ENCODE measurements at places on chromosomes 2 and 18. TPM values are rescaled to one million over a fixed set of nuclear protein-coding genes. Genes with fewer than 3 reads are reported as not detected.

DNA sequence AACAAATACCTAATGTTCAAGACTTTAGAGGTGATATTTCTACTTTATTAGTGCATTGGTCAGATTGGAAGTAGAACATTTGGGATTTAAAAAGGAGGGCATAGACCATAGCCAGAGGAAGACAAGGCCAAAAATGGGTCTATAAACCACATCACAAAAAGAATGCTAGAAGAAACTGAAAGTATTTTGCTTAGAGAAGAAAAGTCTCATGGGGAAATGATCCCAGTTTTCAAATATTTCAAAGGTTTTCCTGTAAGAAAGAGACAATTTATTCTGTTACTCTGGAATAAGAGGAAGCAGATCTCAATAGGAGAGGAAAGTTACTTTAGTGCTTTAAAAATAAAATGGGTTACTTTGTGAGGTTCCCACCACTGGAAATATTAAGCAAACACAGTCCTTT is 341.4 kb downstream of the TNS1 start:
- no peak for DNase-seq

DNA sequence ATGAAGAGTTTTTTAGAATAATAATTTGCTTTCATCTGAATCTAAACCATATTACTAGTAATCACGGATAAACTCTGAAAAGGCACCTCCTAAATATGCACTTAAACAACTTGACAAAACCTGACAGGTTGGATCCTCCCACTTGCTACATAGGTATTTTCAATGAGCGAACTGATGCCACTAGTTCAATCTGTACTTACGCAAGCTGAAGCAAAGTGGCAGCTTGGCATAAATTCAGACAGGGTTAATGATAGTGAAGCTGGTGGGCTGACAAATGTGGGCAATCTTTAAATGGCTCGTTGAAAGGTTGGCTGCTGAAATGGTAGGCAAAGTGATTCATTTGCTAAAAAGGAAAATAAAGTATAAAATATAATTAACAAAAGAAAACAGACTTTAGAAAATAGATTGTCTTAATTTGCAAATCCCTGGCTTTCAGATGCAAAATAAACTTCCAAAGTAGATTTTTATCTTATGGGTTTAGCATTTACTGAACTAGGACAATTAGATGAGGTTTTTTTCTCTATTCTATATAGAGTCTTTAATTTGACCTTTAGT is 1713.5 kb upstream of the SLC39A10 start:
- no peak for DNase-seq

DNA sequence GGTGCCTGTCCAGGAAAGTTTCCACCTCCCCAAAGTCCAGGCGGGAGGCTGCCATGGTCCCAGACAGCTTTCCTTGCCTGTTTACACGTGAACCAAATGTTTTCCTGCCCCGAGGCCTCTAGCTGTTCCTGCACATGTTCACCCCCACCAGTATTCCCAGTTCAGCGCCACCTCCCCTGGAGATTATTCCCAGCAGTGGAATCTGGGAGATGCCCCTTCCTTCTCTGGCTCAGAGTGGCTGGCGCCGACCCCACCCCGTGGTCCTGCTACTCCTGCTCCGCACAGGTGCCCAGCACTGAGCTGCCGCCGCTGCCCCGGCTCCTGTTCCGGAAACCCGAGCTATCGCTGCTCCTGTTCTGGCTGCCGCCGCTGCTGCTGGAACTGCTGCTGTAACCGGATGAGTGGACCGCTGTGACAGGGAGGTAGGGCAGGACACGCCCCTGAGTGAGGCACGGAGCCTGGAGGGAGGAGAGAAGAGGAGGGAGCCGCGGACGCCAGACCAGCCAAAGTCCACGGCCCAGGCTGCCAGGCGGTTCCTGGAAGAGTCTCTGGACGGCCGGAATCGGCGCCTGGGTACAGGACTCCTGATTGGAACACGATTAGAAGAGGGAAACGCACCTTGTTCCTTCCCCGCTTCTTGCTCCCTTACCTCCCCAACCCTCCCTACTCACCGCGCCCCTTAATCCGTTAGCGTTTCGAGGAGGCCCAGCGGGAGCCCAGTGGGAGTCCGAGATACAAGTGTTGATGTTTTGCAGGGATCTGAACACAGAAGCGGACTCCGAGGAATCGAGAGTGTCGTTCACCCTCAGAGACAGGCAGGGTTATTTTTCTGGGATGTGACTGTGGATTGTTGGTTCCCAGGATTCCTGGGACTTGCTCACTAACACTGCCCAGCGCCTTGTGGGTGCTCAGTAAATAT is at the start of gene PDE11A:
TSS of gene PDE11A (minus strand) at position 395 of the 919 bp plus-strand sequence. CDS start at position 55, 340 bp downstream.
- peak; percentile 32 for DNase-seq

DNA sequence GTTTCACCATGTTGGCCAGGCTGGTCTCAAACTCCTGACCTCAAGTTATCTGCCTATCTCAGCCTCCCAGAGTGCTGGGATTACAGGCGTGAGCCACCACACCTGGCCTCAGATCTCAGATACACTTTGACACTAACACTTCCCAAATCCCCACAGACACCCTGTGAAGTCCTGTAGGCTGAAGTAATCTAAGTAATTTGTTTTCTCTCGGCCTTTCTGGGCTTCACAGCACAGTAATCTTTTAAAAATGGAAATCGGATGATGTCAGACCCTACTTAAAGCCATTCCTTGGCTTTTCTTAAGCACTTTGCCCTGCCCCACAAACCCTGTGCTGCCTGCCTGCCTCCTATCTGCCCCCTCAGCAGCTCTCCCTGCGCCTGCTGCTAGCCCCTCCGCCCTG is 16.2 kb downstream of the ATIC start:
- no peak for DNase-seq

DNA sequence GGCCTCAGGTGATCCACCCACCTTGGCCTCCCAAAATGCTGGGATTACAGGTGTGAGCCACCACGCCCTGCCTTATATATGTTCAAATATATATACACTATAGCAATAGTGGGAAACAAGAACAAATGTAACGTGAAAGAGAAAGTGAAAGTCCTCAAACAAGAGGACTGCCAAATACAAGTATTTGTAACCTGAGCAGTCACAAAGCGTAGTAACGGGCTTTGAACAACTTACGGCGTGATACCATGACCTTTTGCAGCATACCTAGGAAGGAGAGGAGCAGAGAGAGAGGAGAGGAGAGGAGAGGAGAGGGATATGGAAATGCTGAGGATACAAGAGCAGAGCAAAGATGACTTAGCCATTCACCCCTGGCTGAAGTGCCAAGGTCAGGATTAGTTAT is 113.8 kb upstream of the RGPD4 start:
- no peak for DNase-seq

GRCh38 chr2:32825291-32825712 is 121.5 kb upstream of the LTBP1 start:
- DNase-seq = no peak

DNA sequence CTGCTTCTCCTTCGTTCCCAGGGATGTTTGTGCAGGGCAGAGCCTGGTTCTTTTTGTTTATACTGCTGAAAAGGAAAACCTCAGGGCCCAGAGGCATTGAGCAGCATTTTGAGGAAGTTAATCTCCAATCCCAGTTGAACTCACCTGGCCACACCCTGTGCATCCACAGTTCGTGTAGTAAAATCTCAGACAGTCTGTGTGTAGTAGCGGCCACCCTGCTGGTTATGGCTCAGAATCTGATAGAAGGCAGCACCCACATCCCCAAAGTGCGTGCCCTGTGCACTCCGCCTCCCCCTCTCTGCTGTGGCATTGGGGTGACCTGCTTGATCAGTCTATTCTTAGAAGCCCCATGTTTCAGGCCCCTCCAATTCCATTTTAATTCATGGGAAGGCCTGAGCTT is 10.9 kb downstream of the TRIB2 start:
- no peak for DNase-seq

GRCh38 chr2:30359644-30360167 is 87.3 kb upstream of the LCLAT1 start:
- DNase-seq = peak; percentile 1

DNA sequence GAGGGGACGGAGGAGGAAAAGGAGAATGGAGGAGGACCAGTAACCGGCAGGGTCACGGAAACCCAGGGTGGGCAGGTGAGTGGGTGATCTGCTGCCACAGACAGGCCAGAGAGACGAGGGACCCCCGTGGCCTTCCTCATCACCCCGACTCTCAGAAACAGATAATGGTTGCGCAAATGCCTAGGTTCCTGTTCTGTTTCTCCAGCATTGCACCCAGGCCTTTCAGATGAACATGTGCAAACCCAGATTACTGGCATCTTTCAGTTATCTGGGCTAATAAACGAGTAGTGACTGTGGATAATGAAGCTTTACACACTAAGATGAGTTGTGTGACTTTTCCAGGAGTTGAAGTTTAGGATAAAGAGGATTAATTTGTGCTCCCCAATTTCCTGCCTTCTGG is 46.5 kb downstream of the TET3 start:
- DNase-seq = no peak

- DNase-seq = no peak
Measured at GRCh38 chr2:190860985-190861680, 19.5 kb upstream of the GLS start.

DNA sequence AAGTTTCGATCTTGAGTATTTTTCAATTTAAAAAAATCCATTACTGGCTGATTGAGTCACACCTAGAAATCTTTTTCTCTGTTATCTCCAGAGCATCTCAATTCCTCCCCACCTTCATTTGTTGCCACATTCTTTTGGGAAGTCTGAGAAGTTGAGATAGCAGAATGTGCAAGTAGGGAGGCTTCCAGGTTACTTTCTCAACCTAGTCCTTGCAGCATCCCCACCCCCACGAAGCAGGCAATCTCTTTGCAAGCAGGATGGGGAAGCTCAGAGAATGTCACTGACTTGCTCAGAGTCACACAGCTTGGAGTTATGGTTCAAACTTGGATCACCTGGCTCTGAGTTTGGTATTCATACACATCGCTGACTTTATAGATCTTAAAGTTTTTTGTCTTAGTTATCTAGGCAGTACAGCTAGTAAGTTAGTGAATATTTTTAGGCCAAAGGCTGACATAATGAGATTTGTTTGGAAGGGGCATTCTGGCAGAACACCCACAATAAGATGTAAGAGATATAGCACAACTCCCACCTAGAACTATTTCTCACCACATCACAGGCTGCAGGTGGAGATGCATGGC is 25.9 kb upstream of the LCLAT1 start:
- DNase-seq = no peak

The FRZB gene
- 19.8 TPM for total RNA-seq

The EFHD1 gene
- 1.1 TPM for total RNA-seq

The TRPM8 gene
- 0.47 TPM for total RNA-seq

The ANKRD30B gene
- 0.16 TPM for total RNA-seq

DNA sequence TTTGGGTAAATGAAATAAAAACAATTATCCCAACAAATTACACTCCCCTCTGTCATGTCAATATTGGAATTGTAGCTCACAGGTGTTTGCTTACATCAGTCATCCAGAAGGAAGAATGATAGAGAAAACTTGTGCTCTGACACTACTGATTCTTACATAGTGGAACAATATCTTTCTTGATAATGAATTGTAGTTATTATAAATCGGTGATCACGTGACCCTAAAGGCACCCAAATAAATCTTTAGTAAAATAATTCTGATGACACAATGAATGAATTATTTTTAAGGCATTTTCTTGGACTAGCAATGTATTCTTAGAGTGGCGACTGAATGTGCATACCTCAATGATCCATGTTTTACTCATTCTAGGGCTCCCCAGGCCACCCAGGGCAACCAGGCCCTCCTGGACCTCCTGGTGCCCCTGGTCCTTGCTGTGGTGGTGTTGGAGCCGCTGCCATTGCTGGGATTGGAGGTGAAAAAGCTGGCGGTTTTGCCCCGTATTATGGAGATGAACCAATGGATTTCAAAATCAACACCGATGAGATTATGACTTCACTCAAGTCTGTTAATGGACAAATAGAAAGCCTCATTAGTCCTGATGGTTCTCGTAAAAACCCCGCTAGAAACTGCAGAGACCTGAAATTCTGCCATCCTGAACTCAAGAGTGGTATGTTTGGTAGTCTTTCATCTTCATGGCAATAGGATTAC is 34.5 kb downstream of the COL3A1 start:
- DNase-seq = no peak

The GCKR gene
- 0.16 TPM for total RNA-seq

The THSD7B gene
- total RNA-seq = 20.0 TPM

GRCh38 chr2:89780318-89780717 is 1088.8 kb downstream of the RPIA start:
- no peak for DNase-seq

DNA sequence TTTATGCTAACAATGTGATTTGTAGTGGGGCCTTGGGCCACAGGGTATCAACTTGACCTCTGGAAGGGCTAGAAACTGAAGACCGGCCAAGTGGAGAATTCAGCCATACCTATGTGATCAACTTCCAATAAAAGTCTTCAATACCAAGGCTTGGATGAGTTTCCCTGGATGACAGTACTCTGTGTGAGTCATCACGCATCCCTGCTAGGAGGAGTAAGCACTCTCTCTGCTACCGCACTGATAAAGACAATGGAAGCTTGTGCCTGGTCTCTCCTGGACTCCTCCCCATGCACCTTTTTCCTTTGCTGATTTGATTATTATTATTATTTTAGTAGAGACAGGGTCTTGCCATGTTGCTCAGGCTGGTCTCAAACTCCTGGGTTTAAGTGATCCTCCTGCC is 58.1 kb downstream of the SKA1 start:
- DNase-seq = no peak

DNA sequence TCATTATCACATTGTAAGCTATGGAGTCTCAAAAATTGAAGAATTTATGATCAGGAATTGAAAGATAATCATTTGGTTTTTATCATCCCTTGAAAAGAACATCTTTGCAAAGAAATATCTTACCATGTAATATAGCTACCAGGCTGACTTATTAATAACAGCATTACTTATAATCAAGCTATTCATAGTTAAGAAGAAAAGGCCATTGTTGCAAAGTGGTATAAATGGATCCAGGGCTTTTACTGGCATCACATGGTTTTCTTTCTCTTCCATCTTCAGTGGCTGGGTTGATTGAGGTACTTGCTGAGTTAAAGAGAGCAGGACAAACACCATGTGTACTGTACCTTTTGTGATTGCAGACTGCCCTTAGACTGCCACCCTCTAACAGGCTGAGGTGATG is 39.6 kb downstream of the MFSD6 start:
- DNase-seq = no peak

DNA sequence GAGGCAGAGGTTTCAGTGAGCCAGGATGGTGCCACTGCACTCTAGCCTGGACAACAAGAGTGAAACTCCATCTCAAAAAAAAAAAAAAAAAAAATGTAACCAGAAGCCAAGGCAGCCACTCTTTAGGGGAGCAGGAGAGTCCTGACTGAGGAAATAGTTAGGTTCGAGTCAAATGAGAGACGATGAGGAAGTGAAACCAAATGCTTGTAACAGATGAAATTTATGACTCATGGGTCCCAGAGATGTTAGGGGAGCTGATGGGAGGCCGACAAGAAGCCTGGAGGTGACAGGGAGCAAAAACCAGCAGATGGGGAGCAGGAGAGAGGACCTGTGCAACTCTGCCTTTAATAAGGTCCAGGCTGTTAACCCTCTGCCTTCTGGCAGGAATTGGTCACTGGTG is 756.1 kb upstream of the DDX18 start:
- DNase-seq = no peak

The HOXD8 gene
- total RNA-seq = not detected

Data from occipital lobe (tissue), 3 donors.